Fibroblast of villous mesenchyme (primary cell): ENCODE measurements at places on chromosomes 4 and X. TPM values are rescaled to one million over a fixed set of nuclear protein-coding genes. Genes with fewer than 3 reads are reported as not detected.

GRCh38 chr4:110619463-110620247 is 3.2 kb downstream of the PITX2 start:
- peak; percentile 63 for DNase-seq

DNA sequence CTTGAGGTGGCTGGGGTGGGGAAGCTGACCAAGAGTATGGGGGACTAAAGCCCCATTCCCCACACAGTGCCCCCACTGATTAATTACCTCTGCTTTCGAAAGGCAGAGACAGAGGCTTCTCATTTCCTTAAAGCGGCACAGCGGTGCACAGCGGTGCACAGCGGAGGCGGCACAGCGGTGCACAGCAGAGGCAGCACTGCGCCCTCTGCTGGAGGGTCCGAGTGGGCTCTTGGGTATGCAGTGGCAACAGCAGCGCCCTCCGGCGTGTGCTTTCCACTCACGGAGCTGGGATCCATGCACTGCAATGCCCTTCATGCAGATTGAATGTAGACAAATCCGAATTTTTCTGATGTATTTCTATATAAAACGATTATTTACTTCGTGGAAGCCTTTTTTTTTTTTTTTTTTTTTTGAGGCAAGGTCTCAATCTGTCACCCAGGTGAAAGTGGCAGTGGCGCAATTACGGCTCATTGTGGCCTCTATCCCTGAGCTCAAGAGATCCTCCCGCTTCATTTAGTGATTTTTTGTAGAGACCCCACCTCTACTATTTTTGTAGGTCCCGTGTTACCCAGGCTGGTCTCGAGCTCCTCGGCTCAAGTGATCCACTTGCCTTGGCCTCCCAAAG is 19.7 kb upstream of the PRPS2 start:
- peak; percentile 51 for DNase-seq

GRCh38 chr4:105208561-105208960 is 61.9 kb downstream of the TET2 start:
- DNase-seq: no peak

DNA sequence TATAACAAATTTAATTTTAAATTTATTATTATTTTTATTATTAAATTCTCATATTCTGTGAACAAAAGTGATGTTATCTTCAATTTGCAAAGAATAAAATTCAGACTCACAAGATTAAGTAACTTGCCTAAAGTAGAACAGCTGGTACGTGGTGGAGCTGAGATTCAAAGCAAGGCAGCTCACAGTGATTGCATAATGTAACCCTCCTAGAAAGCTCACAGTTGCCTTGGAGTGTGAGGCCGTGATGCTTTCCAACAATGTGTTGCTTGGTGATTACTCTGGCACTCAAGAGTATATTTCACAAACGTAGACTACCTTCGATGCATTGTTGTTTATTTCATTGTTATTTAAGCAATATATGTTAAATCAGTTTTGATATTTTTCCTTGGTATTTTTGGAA is 1039.2 kb upstream of the PABPC4L start:
- peak; percentile 45 for DNase-seq

- DNase-seq: no peak
These were observed 48.8 kb downstream of the DKK2 start for GRCh38 chr4:106987311-106987710.

DNA sequence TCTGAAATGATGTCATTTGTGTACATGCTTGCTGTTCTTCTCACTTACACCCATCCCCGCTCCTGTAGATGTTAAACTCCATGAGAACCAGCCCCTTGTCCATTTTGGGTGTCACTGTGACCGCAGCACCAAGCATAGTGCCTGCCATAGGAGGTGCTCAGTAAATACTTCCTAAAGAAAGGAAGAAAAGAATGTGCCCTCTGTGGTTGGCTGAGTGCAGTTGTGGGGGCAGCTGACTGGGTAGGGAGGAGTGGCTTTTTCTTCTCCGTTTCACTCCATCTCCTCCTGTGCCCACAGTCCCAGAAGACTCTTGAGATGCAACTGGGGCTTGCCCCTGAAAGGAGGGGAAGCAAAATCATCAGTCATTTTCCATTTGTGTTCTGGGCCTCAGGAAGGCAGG is 25.5 kb downstream of the PHEX start:
- DNase-seq: no peak

GRCh38 chr4:102345795-102346100 is 466 bp upstream of the SLC39A8 start:
- no peak for DNase-seq

- DNase-seq: peak; percentile 78
These were observed 200.3 kb downstream of the PDGFC start for GRCh38 chr4:156771171-156771837.

DNA sequence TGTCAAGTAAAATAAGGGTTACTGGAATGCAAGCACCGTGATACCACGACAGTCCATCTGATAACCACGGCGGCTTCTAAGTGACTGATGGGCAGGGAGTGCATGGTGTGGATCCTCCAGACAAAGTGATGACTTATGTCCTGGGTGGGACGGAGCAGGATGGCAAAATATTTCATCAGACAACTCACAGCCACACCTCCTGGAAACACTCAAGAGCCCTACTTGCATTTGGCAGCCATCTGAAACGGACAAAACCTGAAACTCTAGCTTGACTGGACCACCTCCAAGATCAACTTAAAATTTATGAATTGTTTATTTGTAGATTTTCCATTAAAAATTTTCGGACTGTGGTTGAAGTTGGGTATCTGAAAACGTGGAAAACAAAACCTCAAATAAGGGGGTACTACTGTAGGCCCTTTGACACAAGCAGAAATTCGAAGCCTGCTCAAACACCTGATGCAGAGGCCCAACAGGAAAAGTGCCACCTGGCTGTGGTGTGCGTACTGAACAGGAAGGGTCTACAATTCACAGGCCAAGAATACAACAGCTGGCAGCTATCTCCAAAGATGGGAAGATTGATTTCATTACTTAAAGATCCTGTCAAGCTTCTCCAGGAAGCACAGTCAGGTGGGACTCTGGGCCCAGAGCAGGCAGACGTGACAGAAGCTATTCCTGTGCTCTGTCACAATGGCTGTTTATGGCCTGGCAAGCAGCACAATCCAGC is 26.0 kb downstream of the LRIT3 start:
- DNase-seq: no peak

DNA sequence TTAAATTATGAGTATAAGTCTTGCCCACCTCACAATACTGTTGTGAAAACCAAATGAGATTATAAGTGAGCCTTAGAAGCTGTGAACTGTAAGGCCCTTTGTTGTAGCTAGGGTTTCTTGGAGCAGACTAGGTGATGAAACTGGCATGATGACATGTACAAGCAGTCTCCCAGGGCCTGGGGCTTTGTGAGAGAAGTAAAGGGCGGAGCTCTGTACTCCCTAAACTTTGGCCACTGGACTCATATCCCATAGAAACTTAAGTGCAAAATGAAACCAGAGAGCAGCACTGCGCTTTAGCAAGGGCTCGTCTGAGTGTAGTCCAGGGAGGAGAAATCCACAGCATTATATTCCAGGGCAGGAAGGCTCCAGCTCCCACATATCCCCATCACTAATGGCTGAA is 385.6 kb upstream of the FGF16 start:
- DNase-seq: no peak

GRCh38 chr4:25238052-25238451 is 4.2 kb downstream of the PI4K2B start:
- no peak for DNase-seq

GRCh38 chrX:45164995-45165394 is 35.7 kb downstream of the DIPK2B start:
- no peak for DNase-seq

GRCh38 chr4:138522366-138522765 is 280.2 kb upstream of the SLC7A11 start:
- peak; percentile 42 for DNase-seq

DNA sequence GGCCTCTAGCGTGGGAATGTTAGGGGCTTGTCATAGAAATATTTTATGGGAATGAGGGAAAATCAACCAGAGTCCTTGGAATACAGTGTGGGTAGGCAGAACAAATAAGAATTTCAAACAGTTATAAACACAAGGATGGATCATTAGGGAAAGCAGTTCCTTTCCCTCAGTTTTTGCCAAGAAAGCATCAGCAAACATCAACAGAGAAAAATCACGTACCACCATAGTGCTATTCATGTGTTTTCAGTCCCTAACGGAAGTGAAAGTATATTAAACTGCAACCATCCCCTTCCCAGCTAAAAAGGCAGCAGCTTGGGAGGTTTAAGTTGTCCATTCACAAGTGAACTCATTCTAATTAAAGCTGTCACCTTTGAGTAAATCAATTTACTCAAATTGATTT is 334.4 kb upstream of the PCDH18 start:
- no peak for DNase-seq

GRCh38 chr4:83599183-83599582 is 63.3 kb downstream of the GPAT3 start:
- DNase-seq: peak; percentile 57

- peak; percentile 14 for DNase-seq
These were observed 12.4 kb upstream of the ARHGAP6 start for GRCh38 chrX:11678158-11678557.

DNA sequence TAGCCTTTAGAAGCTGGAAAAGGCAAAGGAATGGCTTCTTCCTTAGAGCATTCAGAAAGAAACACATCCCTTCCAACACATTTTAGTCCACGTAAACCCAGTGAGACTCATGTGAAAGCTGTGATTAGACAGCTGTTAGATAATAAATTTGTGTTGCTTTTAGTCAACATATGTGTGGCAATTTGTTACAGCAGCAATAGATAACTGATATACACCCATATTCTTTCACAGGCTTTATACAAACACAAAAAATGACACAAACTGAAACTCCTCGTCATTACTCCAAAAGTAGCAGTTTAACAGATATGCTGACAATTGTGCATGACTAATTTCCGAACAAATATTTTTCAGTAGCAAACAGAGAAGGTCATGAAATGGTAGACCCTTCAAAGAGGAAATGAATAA is 65.3 kb downstream of the ANTXR2 start:
- DNase-seq: peak; percentile 29

DNA sequence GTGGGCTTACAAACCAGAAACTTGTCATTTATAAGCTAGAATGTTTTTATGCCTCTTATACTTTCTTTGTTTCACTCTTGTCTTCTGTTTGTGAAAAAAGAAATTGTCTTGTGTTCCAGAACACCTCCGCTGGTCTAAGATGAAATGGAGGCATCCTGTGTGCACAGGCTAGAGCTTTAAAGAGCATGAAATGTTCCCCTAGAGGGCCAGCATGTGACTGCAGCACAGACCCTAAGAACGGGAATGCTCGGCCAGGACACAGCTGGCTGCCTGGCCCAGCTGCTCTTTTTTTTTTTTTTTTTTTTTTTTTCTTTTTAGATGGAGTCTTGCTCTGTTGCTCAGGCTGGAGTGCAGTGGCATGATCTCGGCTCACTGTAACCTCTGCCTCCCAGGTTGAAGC is 33.6 kb downstream of the SETD7 start:
- DNase-seq: no peak

DNA sequence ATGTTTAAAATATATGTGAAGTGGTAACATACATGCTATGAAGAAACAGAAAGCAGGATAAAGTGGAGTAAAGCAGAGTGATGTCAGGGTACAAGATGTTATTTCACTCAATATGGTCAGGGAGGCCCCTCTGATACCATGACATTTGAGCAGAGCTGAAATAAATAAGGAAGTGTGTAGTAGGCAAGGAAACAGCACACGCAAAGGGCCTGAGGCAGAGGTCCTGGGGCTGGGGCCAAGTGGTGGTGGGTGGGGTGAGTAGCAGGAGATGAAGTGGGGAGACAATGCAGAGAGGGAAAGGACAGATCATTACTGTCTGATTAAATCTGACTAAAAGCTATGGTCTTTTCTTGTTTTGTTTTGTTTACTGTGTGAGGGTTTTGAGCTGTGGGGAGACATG is 61.1 kb downstream of the FAM13A start:
- DNase-seq: no peak

DNA sequence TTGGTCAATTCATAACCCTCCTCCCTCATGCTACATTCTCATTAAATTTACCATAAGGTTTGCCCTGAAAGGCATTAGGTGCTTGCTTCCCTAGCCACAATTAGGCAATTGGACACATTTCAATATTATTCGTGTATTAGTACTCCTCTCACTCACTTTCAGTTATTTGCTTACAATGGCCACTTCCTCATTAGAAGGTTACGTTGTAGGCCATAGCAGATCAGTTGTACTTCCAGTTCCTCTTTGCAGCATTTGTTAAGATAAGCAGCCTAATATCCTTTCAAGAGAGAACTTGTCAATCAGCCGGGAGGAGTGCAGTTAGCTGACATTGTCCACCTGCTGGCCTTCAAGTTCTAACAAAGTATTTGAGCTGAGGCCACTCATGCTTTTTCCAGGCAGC is 1017.2 kb downstream of the PCDH7 start:
- DNase-seq: no peak

- no peak for DNase-seq
These were observed 3.8 kb downstream of the CPE start for GRCh38 chr4:165382640-165383039.

DNA sequence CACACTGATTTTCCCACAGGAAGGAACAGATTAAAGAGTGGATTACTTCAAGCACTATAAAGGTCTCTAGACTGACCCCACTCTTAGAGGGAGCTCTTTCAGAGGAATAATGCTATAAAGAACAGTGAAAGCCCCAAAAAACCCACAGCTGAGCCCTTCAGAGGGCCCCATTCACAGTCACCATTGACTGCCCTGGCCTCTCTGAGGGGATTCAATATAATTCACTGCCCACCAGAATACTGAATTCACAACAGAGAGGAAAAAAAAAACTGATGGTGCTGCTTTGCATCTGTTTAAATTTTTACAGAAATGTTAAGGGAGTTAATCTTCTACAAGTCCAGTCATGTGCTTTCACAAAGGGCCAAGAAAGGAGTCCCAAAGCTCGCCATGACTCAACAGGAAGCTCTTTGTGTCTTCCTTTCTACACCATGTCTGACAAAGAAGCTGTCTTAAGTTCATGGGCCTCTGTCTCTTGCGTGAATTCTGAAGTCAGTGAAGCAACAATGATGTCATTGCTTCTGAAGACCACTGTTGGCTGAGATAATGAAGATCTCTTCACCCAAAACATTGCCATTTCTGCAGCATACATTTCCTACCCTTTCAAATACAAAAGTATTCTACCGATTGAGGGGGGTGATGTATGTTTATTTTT is 174.9 kb downstream of the ADAMTS3 start:
- DNase-seq: no peak

GRCh38 chrX:104432321-104432720 is 133.7 kb upstream of the IL1RAPL2 start:
- no peak for DNase-seq

GRCh38 chrX:54492340-54492739 is 3.7 kb downstream of the FGD1 start:
- DNase-seq: peak; percentile 38

Gene SLC26A1
- total RNA-seq: under 0.01 and 0.32 TPM in 2 replicates

Gene TCEANC
- total RNA-seq: 2.3 and 5.2 TPM in 2 replicates

Gene GAGE12E
- not detected in 2 replicates for total RNA-seq

Gene TCEAL3
- total RNA-seq: 10.6 and 19.4 TPM in 2 replicates

Gene SATL1
- under 0.01 TPM in 1 of 2 replicates, not detected in the other for total RNA-seq

Gene UGT2A1
- not detected in 2 replicates for total RNA-seq

Gene DUX4
- total RNA-seq: not detected in 2 replicates

Gene FGF2
- total RNA-seq: 66.0 and 176 TPM in 2 replicates

Gene NHS
- 2.6 and 5.2 TPM in 2 replicates for total RNA-seq

Gene MUC7
- total RNA-seq: not detected in 2 replicates

Gene CRMP1
- under 0.01 TPM in 1 of 2 replicates, not detected in the other for total RNA-seq

Gene MGARP
- 41.2 and 106 TPM in 2 replicates for total RNA-seq

Gene DNAAF6
- total RNA-seq: not detected in 2 replicates

Gene CEP135
- total RNA-seq: 11.0 and 12.1 TPM in 2 replicates

Gene ZMAT1
- 0.43 and 0.64 TPM in 2 replicates for total RNA-seq

Gene IRS4
- not detected in 2 replicates for total RNA-seq

Gene ZNF157
- under 0.01 TPM in 2 replicates for total RNA-seq
